Activated CD8-positive, alpha-beta T cell treated with anti-CD3 and anti-CD28 coated beads for 36 hours (primary cell): ENCODE measurements at places on chromosomes 2 and 18.

DNA sequence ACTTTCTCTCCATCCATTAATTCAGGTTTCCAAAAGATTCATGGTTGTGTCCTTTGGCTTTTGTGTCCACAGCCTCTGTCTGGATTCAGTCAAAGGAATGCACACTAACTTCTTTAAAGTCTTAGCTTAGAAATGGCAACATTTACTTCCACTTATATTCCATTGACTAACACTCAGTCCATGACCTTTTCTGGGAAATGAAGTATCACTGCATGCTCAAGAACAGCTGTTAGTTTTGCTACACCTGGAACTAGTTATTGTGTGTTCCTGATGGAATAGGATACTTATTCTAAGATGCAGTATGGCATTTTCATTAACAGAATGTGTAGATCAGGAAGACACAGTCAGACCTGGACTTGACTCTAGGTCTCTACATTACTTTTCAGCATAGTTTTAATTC is 88.8 kb downstream of the KYNU start:
- DNase-seq: no peak

GRCh38 chr2:201411421-201411820 is 39.8 kb downstream of the TRAK2 start:
- no peak for DNase-seq

DNA sequence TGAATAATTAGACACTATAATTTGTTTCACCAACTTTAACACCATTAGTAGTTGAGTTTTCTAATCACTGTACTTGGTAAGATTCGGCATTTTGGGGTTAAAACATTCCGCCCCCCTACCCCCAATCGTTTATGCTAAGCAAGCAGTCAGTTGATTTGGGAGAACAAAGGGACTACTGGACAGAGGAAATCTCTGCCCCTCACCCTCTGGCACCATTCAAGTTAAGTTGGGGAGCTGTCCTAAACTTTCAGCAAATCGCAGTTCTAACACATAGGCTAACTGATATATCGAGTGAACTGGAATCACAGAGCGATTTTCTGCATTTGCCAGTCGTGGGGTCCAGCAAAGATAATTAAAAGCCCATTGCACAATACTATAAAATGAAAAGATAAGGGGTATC is 5.6 kb downstream of the KLF7 start:
- DNase-seq: no peak

DNA sequence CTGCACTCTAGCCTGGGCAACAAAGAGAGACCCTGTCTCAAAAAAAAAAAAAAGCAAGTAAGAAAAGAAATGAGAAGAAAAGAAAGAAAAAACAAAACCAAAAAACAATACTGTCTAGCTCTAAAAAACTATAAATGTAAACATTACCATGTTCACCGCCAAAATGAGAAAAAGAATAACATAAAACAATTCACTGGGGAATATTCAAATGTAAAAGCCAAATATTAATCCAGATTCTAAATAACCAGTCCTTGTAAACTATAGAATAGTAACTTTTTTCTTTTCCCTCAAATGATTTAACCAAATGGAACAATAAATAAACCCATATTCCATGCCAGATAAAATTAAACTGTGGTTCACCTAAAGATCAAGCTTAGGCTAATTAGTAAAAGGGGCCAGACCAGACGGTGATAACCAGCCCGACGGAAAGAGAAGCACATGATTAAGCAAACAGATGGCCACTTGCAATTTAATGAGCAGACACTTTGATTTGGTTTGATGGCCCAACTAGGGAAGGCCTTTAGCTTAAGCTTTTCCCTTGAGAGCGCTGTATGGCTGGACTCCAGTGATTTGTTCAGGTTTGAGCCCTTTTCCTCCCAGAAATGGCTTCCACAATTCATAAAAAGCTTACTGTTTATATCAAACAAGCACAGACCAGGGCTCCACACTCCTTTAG is 39.4 kb upstream of the ZNF397 start:
- no peak for DNase-seq

DNA sequence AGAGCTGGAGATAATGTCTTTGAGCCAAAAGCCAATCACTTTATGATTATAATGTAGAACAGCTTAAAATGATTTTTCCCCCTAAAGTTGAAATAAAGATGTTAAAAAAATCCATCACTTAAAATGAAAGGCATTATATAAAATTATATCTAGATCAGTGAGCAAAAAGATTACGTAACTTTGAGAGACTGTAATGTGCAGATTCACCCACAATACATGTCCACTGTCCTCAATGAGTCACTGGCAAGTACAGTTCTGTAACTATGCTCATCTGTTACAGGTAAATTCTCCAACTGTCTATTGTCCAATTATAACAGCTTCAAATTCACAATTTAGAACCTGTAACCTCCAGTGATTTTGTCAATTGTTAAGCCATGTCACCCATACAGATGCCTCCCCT is 19.0 kb downstream of the FAM161A start:
- DNase-seq: no peak

GRCh38 chr2:239164335-239164871 is 236.4 kb downstream of the HDAC4 start:
- DNase-seq: peak; percentile 50
